Heart right ventricle (tissue), 16 donors: ENCODE measurements at places on chromosomes 7 and 10. TPM values are rescaled to one million over a fixed set of nuclear protein-coding genes. Genes with fewer than 3 reads are reported as not detected.

DNA sequence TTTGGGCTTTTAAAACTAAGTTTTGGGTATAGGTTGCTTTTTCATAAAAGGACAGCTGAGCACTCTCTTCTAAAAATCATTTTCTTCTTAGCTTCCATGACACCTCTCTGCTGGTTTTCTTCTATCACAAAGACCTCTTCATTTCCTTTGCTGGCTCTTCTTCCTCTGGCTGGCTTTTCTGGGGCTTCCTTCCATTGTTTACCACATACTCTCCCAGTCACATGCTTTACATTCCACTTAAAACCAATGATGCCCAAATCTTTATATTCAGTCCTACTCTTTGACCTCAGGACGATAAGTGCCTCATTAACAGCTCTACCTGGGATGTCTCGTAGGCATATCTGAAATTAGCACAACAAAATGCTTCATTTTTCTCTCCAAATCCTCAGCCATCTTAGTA is 26.8 kb downstream of the FAM133B start:
- no peak for DNase-seq

DNA sequence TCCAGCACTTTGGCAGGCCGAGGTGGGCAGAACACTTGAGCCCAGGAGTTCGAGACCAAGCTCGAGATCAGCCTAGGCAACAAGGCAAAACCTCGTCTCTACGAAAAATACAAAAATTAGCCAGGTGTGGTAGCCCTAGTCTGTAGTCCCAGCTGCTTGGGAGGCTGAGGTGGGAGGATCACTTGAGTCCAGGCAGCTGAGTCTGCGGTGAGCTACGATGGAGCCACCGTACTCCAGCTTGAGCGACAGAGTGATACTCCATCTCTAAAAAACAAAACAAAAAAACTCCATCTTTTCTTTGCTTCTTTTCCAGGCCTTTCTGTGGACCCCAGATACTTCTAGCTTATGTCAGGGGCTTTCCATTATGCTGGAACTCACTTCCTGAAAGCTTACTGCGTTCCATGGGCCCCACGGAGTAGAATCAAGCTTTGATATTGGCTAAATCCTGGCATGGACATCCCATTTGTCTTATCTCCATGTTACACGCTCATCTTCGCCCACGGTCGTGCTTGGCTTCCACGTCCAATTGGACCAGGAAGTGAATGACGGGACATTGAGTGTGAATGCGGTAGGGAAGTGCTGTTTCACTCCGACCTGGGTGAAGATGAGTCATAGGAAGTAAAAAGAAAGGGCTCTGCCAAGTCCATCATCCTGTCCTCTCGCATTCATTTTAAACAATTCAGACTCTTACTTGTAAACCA is 45.7 kb downstream of the FAM171A1 start:
- DNase-seq = no peak

- no peak for DNase-seq
Measured at GRCh38 chr7:105461518-105461917, 60.6 kb downstream of the PUS7 start.

DNA sequence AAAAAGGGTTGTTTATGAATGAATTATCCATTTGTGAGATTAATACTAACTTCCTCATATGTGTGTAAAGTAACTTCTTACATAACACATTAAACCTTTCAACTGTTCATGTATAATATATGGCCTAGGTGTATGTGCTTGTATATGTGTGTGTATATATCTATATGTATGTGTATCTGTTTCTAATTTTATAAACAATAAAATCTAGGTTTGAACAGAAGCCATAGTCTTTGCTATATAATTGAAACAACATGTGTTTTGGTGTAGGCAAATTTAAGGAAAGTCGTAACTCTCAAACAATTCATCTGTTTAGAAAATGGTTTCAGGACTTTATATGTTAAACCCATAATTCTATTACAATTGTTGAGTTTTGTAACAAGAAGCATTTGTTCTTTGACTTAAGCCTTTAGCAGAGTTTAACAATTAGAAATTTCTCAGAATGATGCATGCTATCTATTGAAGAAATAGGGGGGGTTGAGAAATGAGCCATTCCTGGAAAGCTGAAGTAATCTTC is 103.3 kb downstream of the BBS9 start:
- DNase-seq = no peak

DNA sequence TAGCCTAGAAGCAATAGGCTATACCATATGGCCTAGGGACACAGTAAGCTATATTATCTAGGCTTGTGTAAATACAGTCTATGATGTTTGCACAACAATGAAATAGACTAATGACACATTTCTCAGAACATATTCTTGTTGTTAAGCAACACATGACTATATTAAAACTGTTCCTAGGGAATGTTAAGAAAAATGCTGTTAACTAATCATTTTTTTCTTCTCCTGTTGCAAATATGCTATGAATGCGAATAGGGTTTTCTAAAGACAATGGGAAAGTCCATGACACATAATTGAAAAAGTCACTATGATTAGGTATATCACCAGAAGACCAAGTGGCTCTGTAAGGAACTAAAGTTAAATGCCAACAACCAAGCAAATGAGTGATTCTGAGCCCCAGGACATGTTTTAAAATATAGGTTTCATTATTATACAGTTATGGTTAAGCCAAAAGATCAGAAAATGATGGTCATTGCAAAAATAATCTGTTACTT is 454.0 kb upstream of the SORCS1 start:
- no peak for DNase-seq

DNA sequence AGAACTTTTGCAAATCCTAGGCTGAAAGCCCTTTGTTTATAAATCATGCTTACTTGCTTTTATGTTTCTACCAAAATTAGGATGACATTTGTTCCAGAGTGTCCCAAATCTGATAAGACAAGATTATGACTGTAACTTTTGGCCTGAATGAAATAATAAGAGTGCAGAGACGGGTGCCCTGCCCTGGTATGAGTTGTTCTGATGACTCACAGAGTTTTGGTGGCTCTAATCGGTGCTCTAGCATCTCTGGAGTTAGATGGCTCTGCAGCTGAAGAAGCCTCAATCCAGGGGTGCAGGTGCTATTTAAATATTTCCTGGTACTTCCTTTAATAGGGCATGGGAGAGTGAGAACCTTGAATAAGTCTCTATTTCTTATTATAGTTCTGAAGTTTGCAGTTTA is 102.2 kb upstream of the ELMO1 start:
- DNase-seq = no peak

- DNase-seq = no peak
Measured at GRCh38 chr10:2173327-2173726, 436.0 kb upstream of the ADARB2 start.

GRCh38 chr7:2193575-2194305 is 39.0 kb downstream of the MAD1L1 start:
- no peak for DNase-seq

- no peak for DNase-seq
Measured at GRCh38 chr7:6262221-6262620, 10.2 kb downstream of the CYTH3 start.

DNA sequence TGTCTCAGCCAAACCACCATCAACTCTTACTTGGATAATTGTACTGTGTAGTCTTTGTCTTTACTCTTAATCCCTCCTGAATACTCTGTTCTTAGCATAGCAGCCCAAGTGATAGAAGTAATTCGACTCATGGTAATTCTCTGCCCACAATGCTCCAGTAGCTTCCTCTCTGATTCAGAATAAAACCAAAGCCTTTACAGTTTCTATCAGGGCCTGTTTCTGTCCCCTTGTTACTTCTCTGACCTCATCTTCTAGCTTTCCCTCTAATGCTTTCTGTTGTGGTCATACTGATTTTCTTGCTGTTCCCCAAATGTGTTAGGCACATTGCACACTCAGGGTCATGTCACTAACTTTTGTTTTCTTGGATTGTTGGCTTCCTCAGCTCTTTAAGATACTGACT is 8.0 kb downstream of the ZNF518A start:
- DNase-seq = no peak

- DNase-seq = no peak
Measured at GRCh38 chr7:157679607-157680006, 342.8 kb downstream of the DNAJB6 start.

DNA sequence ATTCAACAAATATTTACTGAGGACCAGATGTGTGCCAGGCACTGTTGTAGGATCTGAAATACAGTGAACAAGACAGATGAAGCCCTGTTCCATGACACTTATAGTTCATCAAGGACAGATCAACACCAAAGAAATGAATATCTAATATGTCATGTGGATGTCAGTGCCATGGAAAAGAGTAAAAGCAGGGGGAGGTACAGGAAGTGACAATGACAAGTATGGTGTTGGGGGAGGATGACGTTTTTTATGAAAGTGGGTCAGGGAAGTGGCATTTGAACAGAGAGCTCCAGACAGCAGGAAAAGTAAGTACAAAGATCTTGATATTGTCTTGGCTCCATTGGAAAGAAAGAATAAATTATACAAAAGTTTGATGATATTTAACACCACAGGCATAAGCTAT is 7.0 kb upstream of the SFMBT2 start:
- no peak for DNase-seq

- no peak for DNase-seq
Measured at GRCh38 chr7:2645274-2645868, 13.6 kb downstream of the TTYH3 start.

Gene CTAGE4
- 0.03 TPM for polyA plus RNA-seq

Gene RELN
- 0.95 TPM for polyA plus RNA-seq
